ENCODE measurements at places on chromosomes 5 and 9.

- no peak for DNase-seq
Measured at GRCh38 chr5:16929831-16930230, 6.3 kb downstream of the MYO10 start.

DNA sequence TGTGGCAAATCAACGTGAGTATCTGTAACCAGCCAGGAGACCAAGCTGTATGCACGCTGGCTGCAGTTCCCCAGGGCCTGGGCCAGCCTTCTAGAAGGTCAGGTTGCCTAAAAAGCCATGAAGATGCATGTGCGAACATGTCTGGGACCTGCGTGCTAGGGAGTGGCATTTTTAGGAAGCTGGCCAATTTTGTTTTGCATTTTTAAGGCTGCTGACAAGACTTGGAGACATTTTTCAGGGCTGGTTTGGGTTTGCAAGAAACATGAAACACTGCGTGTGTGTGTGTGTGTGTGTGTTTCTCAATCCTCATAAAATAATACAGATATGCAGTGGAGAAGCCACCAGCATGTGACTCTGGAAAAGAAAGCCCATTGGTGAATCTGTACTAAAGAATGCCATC, 5.1 kb downstream of the TGFBI start:
- no peak for DNase-seq

DNA sequence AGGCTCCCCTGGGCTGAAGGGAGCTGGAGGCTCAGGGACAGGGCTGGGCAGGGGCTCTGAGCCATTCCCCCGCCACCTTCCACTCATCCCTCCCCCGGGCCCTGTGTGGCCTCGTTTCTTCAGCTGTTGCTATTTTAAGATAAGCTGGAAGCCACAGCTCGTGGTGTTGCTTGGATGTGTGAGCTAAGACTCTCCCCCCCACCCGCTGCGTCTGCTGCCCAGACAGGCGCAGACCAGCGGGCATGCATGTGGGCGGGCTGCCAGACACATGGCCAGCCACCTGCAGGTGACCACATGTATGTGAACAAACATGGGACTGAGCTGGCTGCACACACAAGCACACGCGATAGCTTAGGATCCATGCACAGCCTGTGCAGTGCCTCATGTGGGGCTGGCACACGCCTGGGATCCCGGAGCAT, 8.7 kb downstream of the SNCB start:
- DNase-seq = no peak

DNA sequence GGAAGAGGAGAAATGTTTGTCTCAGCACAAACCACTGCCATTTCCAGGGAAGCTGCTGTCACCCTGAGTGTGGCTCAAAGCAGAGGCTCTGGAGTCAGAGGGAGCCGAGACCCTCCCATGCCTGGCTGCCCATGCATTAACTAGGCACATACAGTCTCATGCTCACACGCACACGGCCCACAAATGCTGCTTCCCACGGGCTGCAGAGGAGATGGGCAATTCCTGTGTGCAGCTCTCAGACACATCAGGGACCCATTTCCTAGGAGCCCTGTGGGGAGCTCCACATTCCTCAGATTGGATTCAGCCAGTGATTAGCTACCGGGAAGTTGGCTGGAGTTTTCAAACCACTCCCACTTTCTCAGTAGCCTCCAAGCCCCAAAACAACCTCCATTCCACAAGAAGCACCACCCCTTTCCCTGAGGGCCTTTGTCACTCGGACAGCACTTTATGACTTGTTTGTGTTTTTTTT, 9.1 kb upstream of the PTGES start:
- DNase-seq = no peak

GRCh38 chr9:6471231-6471850, 58.3 kb downstream of the UHRF2 start:
- no peak for DNase-seq

DNA sequence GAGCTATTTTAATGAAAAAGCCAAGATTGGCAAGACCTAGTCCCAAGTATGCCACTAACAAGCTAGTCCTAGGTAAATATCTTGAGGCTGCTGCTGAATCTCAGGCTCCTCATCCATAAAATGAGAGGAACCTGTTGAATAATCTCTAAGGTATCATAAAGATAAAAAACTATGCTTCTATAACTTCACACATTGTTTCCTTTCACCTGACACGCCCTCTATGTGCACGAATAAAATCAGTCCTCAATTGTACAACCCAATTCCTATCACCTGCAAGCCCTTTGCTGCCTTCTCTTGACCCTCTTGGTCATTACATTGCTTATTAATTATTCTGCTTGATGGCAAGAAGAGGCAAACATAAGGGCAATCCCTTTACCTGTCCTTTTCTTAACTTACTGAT, 69.9 kb downstream of the TRPM6 start:
- no peak for DNase-seq

DNA sequence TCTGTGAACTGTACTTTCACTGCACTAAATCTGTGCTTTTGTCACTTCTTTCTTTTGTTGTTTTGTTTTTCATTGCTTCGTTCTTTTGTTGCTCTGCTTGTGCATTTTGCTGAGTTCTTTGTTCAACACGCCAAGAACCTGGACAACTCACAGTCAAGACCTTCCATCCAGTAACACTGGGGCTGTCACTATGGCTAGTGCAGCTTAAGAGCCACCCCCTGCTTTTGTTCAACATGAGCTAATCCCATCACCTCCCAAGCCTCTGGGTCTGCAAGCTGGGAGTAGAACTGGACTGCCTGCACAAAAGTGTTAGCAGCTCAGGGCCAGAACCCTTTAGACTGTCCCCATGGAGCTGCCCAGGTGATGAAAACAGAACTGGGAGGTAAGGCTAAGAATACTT, 143.7 kb downstream of the SYK start:
- no peak for DNase-seq

GRCh38 chr9:136241542-136241941, 4.1 kb downstream of the QSOX2 start:
- no peak for DNase-seq

DNA sequence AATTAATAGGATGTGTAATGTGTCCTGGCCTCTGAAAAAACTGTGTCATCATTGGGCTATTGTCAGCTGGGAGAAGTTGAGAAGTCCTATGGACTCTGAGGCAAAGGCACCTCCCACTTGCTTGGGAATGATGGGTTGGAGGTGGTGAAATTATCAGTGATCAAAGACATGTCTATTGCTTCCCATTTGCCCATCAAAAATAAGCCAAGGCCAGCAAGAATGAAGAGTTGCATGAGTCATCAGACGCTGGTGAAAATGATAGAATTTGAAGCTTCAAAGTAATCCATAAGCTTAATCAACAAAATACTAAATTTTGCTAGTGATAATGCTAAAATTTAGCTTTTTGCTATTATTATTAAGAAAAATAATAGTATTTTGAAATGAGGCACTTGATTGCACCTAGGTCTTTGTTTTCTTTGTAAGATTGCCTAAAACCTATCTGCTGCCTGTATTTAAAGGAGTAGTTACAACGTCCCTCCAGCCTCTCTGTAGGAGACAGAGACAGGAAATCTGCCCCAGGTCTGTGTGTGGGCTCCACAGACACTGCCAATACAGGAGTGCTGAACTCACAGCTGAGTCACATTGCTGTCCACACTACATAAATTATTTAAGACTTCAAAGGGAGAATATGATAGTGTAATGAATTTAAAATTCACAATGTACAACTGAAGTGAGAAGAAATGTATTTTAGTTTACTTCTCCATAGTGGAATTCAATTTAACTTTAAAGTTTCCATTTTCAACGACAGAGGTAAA, 48.4 kb upstream of the APC start:
- no peak for DNase-seq

DNA sequence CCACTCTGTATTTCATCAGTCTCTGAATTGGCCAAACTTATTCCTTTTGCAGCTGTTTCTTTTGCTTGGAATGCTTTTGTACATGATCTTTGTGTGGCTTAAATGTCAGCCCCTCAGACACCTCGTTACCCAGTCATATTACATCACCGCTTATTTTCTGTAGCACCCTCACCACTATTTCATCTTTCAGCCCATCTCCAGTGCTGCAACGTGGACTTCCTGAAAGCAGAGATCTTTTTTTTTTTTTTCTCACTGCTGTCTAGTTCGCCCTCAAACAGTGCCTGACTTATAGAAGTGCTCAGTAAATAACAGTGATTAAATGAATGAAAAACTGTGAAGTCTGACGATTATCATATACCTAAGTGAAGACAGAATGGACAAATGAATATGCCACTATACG, 835 bp downstream of the SRA1 start:
- no peak for DNase-seq

- no peak for DNase-seq
Measured at GRCh38 chr9:4375424-4376200, 75.7 kb upstream of the GLIS3 start.

DNA sequence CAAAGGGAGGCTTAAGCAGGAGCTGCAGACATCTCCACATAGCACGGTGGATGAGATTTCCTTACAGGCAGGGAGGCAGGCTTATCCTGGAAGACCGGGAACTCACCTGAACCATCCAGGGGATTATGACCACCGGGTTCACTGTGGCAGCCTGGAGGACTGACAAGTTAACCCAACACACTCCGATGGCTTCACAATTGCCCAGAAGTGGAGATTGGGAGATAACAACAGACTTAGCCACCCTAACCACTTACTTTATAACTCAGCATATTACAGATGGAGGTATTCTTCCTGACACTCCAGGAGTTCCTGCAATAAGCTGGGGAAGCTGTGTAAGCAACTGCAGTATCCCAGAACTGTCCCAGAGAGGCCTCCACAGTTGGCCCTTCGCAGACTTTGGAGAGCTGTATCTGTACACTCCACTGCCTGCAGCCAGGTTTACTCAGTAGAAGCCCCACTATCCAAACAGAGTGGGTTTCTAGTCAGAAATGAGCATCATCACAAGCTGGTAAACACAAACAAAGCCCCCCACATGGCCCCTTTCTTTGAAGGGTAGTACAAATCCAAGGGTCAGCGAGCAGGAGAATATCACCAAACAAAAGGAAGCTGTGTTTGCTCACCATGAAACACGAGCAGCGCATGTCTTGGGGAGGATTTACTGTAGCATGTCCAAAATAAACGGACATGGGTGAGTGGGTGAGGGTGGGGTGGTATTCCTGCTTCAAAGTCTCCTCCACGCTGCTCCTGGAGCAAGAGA, 462.2 kb downstream of the RASEF start:
- DNase-seq = no peak

DNA sequence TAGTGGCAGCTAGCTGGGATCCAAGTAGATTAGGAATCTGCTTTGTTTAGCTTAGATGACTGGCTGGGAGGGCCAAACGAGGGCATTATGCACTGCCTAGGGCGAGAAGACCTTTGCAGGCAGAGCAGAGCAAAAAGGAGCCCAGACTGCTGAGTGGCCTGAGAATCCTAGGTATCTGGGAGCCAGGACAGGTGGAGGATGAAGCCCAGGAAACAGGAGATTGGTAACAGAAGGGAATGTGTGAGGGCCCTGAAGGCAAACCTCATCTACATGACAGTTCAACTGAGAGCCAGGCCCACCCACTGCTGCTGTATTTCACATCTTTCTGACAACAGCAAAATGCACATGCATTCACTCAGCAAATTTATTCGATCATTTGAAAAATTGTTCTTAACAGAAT, 192.3 kb downstream of the DTWD2 start:
- DNase-seq = no peak

GRCh38 chr5:120512791-120513650, 48.9 kb downstream of the PRR16 start:
- DNase-seq = no peak

- no peak for DNase-seq
Measured at GRCh38 chr9:118418887-118419565, 714.8 kb downstream of the TLR4 start.

GRCh38 chr5:95102080-95102479, 182.8 kb downstream of the MCTP1 start:
- no peak for DNase-seq

GRCh38 chr5:318341-318897, 3.1 kb upstream of the AHRR start:
- no peak for DNase-seq

- no peak for DNase-seq
Measured at GRCh38 chr5:131211669-131212068, 40.9 kb downstream of the LYRM7 start.

DNA sequence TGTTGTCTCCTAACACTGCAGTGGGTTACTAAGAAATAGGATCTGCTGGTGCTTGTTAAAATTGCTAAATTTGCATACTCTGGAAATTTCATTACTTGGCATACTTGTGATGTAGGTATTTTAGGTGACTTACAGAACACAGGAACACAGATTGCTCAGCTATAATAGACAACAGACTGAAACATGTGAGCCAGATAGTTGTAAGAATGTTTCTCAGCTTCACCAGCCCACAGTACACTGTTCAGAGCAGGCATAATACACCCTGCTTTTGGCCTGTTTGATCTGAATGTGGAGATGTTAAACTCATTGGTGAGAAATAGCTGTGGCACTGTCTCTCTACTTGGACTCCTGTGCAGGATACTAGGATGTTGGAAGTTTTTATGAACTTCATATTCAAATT, 275.7 kb downstream of the CSNK1G3 start:
- no peak for DNase-seq

GRCh38 chr9:110059461-110059860, 148.5 kb downstream of the C9orf152 start:
- DNase-seq = no peak

DNA sequence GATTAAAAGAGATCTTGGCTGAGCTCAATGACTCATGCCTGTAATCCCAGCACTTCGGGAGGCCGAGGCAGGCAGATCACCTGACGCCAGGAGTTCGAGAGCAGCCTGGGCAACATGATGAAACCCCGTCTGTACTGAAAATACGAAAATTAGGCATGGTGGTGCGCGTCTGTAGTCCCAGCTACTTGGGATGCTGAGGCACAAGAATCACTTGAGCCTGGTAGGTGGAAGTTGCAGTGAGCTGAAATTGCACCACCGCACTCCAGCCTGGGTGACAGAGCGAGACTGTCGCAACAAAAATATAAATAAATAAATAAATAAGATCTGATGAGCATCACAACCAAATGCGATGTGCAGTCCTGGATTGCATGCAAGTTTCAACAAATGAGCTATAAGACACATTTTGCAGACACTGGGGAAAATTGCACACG, 8.7 kb upstream of the ENG start:
- DNase-seq = no peak

DNA sequence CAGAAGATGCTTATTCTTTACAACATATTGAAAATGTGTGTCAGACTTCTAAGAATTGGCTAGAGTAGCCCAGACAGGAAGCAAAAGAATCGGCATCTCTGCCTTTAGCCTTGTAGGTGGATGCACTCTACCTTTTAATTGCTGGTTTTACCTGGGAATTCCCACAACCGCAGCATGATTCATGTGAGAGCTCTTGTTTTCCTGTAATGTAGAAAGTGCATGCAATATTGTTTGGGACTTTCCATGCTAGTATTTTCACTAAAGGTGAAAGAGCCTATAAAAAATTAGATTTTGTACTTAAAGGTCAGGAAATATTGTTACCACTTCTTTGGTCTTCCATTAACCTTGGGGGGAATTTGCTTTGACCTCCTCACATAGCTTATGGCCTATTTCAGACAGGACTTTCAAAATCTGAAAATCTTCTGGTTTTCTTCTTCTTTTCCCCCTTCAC, 89.8 kb downstream of the NTRK2 start:
- DNase-seq = no peak

DNA sequence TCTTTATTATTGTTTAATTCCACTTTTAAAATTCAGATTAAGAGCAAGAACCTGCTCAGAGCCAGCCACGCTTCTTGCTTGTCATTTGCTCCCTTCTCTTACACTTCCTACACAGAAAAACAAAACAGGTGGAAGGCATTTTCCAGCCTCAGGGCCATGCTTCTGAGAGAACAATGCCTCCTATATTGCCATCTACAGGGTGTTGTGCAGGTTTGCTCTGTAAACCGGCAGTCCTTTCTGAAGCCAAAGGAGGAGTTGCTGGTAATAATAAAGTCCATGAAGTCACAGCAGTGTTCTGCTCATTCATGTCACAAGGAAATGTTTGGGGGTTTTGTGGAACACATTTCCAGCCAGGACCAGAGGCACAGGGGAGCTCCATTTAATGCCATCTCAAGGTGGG, 16.1 kb upstream of the PRLR start:
- DNase-seq = no peak
